ENCODE measurements at places on chromosomes 4 and X. TPM values are rescaled to one million over a fixed set of nuclear protein-coding genes. Genes with fewer than 3 reads are reported as not detected.

NHSL2 gene
- total RNA-seq = 1.5 TPM

GPR119 gene
- not detected for total RNA-seq

LANCL3 gene
- total RNA-seq = 0.83 TPM

GK gene
- 5.2 TPM for total RNA-seq

ITGB1BP2 gene
- total RNA-seq = 4.2 TPM

PASD1 gene
- not detected for total RNA-seq

CT47B1 gene
- not detected for total RNA-seq

PNMA5 gene
- total RNA-seq = not detected

IGSF1 gene
- 0.14 TPM for total RNA-seq

BMP2K gene
- 54.1 TPM for total RNA-seq

FGFBP1 gene
- not detected for total RNA-seq

CLDN2 gene
- 0.14 TPM for total RNA-seq

PCYT1B gene
- 0.92 TPM for total RNA-seq

ATP1B4 gene
- total RNA-seq = not detected

SMIM31 gene
- total RNA-seq = not detected

NAA11 gene
- not detected for total RNA-seq

PRR32 gene
- total RNA-seq = not detected

LGI2 gene
- total RNA-seq = under 0.01 TPM

JCHAIN gene
- not detected for total RNA-seq

TCEAL4 gene
- 47.2 TPM for total RNA-seq

MAP9 gene
- total RNA-seq = 20.0 TPM

NOCT gene
- total RNA-seq = 28.8 TPM

Data from smooth muscle cell of the umbilical artery (primary cell).